Activated effector memory CD4-positive, alpha-beta T cell treated with anti-CD3 and anti-CD28 coated beads, Interleukin-2, amount 50 U/mL, for 16 hours (primary cell): ENCODE measurements at places on chromosomes 2 and 18.

GRCh38 chr2:97819754-97820153 lies 106.4 kb downstream of the ZAP70 start:
- DNase-seq: no peak

GRCh38 chr2:188494906-188495305 lies 203.2 kb downstream of the GULP1 start:
- no peak for DNase-seq

DNA sequence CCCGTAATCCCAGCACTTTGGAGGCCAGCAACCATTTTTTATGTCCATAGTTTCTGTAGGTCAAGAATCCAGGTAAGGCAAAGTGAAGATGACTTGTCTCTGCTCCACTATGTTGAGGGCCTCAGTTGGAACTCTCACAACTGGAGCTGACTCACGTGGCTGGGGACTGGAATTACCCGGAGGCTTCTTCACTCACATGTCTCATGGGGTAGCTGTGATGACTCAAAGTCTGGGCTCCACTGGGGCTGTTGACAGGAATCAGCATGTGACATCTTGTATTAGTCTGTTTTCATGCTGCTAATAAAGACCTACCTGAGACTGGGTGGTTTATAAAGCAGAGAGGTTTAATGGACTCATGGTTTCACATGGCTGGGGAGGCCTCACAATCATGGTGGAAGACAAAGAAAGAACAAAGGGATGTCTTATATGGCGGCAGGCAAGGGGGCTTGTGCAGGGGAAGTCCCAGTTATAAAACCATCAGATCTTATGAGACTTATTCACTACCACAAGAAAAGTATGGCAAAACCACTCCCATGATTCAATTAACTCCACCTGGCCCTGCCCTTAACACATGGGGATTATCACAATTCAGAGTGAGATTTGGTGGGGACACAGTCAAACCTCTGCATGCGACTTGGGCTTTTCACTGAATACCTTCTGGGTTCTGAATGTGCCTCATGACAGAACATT lies 7.8 kb upstream of the PPP1R1C start:
- no peak for DNase-seq

GRCh38 chr18:25174324-25174723 lies 177.6 kb downstream of the ZNF521 start:
- DNase-seq: no peak

DNA sequence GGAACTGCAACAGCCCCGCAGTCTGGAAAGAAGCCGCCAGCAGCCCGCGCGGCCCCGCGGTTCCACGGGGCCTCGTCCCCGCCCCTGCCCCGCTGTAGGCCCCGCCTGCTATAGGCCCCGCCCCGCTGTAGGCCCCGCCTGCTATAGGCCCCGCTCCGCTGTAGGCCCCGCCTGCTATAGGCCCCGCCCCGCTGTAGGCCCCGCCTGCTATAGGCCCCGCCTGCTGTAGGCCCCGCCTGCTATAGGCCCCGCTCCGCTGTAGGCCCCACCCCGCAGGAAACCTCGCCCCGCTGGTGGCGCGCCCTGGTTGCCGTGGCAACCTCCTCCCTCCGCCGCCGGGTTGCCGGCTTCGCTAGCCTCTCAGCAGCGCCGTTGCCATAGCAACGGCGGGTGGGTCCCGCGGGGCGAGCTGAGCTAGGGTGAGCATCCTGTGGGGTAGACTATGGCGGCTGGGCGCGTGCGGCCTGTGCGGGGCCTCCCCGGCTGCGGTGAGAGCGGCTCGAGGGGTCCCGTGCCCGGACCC lies 12.2 kb upstream of the KIF1A start:
- DNase-seq: peak; percentile 99

GRCh38 chr18:377088-377487 lies 109.2 kb upstream of the THOC1 start:
- DNase-seq: no peak

DNA sequence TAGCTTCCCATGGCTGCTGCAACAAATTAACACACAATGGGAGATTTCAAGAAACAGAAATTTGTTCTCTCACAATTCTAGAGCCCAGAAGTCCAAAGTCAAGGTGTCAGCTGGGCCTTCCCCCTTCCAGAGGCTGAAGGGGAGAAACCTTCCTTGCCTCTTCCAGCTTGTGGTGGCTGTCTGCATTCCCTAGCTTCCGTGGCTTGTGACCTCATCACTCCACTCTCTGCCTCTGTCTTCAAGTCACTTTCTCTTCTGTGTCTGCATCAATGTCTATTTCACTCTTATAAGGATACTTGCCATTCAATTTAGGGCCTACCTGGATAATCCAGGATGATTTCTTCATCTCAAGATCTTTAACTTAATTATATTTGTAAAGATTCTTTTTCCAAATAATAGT lies 16.8 kb upstream of the SRBD1 start:
- DNase-seq: no peak

DNA sequence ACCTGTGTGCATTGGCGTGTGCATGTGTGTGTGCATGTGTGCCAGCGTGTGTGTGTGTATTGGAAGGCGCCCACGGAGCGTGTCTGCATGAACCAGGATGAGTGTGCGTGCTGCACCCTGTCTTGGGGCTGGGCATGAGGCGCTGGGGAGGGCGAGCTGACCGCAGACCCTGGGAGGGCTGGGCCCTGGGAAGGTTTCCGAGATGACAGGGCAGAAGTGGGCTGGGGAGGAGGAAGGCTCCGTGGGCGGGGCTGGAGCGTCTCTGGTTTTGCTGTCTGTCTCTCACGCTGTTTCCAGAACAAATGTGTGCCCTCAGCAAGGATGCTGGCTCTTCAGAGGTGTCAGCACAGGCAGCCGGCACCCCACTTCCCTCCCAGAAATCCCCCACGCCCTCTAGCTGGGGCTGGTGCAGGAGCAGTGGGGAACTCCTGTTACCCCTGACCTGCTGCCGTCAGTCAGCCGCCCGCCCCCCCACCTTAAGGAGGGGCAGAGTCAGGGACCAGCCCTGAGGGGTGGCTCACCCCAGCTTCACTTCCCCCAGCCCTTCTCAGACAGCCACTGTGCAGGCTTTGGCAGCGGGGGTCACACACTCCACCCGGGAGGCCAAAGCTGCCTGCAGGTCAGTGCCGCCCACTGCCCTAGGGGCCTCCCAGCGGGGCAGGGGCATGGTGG lies at the start of gene GPR35:
GPR35 (plus strand) TSS at position 531 of the 672 bp plus-strand sequence. CDS start 4,473 bp downstream, outside the sequence.
- peak; percentile 91 for DNase-seq

GRCh38 chr2:101416609-101417008 lies 29.3 kb upstream of the CREG2 start:
- DNase-seq: no peak

- DNase-seq: no peak
Measured at GRCh38 chr18:26617151-26617554, 68.8 kb upstream of the KCTD1 start.

DNA sequence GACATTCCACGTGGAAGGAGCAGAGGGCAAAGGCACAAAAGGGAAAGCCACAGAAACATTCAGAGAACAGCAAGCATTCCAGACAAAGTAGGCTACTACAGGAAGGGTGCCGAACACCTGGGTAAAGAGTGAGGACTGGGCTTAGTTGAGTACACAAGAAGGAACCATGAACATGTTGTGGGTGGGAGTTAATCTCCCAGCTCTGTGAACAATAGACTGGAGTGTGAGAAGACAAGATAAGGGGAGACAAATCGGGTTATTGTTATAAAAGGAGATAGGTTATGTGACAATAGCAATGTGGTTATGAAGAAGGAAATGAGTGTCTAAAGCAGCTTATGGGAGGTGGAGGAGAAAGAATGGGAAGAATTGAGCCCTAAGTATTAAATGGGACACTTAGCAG lies 70.0 kb downstream of the DPP4 start:
- DNase-seq: no peak

- no peak for DNase-seq
Measured at GRCh38 chr2:214810671-214811070, 1.2 kb upstream of the BARD1 start.

- DNase-seq: no peak
Measured at GRCh38 chr18:80204142-80204541, 43.2 kb downstream of the PARD6G start.

- no peak for DNase-seq
Measured at GRCh38 chr2:62499430-62500060, 6.5 kb downstream of the TMEM17 start.

- no peak for DNase-seq
Measured at GRCh38 chr18:52903857-52904256, 563.9 kb downstream of the DCC start.

- DNase-seq: no peak
Measured at GRCh38 chr2:3154146-3154545, 223.5 kb downstream of the EIPR1 start.

GRCh38 chr2:101972621-101973434 lies 18.9 kb upstream of the IL1R2 start:
- no peak for DNase-seq

DNA sequence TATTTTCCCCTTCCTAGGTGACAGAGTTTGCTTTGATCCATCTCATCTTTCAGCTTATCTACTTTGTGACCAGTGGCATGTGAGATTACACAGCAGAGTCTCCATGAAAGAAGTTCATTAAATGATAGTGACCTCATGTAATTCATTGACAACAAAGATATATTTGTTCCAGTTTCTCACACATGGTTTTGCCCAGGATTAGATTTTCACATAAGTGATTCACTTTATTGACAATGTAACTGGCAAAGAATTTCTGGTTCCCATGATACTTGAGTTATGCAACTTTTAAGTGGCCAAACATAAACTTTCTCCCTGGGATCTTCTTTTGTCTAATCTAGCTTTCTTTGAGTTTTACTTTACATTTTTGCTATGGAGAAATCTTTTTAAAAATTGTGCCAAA lies 50.0 kb downstream of the MC4R start:
- no peak for DNase-seq

DNA sequence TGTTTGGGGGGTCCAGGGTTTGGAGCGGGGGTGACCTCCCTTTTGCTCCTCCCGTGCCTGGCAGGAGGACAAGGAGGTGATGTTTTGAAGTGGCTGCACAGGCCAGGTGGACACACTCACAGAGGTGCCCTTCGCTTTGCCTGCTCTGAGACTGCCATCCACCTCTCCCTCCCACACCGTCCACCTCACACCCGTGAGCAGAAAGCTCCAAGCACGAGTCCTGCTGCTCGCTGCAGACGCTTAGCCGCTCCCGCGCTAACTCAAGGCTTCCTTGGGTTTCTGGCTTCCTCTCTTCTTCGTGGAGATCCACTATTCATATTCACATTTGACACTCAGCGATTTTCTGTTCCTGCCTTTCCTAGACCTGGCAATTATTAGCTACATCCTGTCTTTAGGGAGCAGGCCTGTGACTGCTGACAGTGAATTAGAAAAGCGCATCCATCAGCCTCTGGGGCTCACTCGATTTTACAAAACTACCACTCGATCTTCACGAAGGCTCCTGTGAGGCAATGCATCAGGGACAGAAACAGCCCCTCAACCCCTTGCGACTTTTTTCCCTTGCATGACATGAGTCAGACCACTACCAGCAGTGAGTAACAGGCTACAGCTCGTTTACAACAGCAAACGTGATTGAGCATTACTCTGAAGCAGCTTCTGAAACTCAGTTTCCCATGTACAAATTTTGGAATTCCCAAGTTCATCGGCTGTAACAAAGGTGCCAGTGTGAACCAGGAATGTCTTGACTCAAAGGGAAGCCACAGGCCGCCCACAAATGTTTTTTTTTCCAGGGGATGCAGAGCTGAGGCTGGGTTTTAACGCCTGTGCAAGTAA lies 238.7 kb upstream of the SOX11 start:
- DNase-seq: no peak

DNA sequence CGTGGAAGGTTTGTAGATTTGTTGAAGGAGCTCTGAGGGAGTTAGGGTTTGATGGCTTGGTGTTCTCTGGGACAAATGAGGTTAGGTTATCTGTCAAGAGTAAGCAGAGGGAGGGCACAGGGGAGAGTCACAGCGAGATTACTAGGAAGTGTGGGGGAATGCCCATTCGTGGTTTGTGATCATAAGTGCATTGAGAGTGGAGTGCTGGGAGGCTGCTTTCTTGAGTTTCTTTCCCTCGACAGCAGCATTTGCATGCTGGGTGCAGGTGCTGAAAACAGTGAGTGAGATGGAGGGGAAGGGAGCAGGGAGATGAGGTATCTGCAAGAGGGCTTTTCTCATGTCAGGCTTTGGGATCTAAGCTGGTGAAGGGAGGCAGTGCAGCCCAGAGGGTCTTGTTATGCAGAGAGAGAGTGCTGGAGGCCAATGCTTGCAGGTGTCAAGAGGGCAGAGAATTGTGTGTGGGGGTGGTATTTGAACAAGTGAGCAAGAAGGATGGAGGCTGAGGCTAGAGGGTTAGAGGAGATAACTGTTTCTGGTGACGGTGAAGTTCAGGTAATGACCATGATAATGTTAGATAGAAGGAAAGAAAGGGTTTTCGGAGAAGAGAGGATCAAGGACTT lies 8.8 kb downstream of the RALB start:
- peak; percentile 73 for DNase-seq

DNA sequence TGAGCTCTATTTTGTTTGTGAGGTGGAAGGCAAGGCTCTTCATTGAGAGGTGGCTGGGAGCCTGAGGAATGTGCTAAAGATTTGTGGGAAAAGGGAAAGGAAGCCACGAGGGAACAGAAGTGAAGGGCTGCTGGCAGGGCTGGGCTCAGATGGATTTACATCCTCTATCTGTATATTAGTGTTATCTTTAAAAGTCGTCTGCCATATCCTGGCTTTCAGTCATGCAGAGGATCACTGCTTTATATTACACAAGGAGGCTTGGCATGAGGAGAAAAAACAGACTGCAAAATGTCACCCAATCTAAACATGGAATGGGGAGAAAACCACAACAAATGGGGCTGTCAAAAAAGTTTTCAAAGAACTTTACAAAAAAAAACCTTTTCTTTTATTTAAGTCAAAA lies 434.4 kb downstream of the HRH4 start:
- DNase-seq: no peak

DNA sequence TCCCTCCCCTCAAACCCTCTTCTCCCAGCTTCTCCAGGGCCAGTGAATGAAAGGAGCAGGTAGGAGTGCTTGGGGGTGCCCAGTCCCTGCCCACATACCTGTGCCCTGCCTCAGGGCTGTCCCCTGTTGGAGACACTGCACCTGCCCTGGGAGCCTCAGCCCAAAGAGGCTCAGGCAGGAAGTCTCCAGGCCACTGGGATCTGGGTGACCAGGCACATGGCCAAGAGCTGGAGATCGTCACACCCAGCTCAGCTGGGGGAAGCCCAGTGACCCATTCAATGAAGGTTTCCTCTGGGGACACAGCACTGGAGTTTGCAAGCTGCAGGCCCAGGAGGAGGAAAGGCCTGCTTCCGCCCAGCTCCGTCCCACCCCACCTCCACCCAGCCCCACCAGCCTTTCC lies 156.4 kb downstream of the ZFP36L2 start:
- DNase-seq: no peak

DNA sequence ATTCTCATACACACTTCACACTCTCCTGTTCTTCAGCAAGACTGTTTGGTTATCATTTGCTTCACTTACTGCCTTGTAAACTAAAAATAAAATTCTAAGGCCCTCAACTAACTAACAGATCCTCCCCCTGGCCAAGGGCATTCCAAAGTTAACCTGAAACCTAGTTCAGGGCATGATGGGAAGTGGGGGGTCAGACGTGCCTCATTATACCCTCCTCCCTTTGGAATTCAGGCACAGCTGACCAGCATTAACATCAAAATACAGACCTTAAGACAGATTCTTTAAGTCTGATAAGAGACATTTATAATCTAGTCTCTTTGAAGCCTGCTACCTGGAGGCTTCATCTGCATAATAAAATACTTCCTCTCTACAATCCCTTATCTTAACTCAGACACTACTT lies 221.0 kb downstream of the NOL4 start:
- DNase-seq: no peak

GRCh38 chr2:108330979-108331378 lies 42.3 kb downstream of the SULT1C2 start:
- DNase-seq: no peak
